Liver (tissue), 10 donors: ENCODE measurements at places on chromosomes 6 and 20.
A peak's percentile ranks its signal among the peaks of the same experiment; 100 is the strongest.

- DNase-seq, result no peak
Measured at GRCh38 chr6:112603726-112604125, 256.6 kb downstream of the RFPL4B start.

DNA sequence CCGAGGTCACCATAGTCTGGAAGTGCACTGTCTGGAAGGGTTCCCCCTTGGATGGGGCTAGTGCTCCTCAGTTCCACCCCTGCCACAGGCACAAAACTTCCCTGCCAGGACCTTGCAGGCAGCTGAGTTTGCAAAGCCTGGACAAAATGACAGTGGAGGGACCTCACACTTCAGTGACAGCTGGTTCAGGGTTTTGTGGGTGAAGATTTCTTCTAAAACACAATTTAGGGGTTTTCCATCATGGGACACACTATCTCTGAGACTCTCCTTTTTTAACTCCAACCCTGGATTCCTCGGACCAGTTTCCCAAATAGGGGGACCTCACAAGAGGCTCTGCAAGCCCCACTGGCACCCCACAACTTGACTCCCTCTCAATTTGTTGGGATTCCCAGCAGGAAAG is 33.6 kb upstream of the PREX1 start:
- DNase-seq, result no peak

DNA sequence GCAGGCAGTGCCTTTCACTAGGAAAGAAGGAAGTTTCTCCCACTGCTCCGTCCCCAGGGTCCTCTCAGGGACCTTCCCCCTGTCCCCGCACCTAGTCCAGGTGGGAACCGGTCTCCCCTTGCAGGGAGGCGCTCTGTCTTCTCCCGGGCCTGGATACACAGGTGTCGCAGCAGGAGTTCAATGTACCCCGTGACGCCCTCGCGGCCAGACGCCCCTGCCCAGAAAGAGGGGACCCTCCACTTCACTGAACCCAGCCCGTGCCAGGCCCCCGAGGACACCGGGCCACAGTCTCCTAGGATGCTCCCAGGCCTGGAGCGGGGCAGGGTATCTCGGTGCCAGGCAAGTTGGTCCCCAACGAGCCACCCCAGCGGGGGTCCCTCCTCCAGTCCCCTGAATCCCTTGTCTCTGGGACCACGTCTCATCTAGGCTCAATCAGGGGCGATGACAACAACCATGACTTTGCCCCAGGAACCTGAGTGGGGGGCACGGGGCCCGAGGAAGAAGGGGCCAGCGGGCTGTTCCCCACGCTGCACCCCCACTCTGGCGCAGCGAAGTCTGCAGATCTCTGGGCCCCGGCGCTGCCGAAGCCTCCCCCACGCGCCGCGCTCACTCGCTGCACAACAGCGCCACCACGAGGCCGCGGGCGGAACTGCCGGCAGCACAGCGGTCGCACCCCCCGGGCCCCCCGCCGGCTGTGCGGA is 103.0 kb downstream of the EDN3 start:
- DNase-seq, result peak; percentile 77

DNA sequence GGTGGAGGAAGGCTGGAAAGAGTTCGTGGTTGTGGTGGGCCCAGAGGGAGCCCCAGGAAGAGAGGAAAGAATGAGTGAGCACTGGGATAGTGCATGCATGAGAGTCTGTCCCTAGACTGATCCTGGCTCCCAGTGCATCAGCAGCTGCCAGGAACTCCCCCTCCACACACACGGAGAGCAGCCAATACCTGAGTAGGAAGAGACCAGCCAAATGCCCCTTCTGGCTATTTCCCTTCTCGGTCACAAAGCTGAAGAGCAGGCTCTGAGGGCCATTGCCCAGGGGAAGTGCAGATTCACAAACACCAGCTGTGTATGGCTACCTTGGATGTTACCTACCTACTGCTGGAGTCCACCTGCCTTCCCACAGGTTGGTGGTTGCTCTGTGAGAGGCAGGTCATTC is 45.1 kb downstream of the GABRR2 start:
- DNase-seq, result no peak

- peak; percentile 57 for DNase-seq
Measured at GRCh38 chr20:46757754-46758678, 48.6 kb downstream of the SLC2A10 start.

- no peak for DNase-seq
Measured at GRCh38 chr6:91464201-91464600, 877.3 kb upstream of the MAP3K7 start.

DNA sequence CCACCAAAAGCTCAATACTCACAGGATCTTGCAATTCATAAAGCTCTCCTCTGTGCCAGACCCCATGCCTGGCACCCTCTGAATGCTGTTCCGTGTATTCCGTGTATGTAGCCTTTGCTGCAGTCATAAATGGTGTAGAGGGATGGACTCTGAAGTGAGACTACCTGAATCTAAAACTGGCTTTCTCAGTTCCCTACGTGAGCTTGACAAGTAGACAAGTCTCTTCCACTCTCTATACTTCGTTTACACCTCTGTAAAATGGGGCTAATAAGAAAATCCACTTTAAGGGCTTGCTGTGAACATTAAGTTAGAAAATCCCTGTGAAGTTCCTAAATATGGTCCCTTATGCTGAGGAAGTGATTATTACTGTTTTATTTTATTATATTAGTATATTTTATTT is 31.5 kb downstream of the PPP1R16B start:
- DNase-seq, result no peak

DNA sequence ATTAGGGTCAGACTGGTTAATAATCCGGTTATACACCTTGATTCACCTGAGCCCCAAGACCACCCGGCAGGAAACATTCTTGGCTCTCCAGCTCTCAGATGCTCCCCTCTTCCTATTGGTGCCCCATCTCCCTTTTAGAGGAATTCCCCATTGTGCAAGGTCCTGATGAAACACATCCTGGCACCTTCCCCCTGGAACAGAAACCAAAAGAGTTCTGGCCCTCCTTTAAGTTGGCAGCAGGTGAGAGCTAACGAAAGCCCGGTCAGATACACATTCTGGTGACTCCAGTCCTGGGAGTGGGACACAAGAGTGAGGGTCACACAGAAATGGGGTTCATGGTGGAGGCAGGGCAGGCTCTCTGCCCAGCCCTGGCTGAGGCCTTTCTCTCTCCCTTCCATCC is 32.2 kb downstream of the RSPO4 start:
- DNase-seq, result no peak

DNA sequence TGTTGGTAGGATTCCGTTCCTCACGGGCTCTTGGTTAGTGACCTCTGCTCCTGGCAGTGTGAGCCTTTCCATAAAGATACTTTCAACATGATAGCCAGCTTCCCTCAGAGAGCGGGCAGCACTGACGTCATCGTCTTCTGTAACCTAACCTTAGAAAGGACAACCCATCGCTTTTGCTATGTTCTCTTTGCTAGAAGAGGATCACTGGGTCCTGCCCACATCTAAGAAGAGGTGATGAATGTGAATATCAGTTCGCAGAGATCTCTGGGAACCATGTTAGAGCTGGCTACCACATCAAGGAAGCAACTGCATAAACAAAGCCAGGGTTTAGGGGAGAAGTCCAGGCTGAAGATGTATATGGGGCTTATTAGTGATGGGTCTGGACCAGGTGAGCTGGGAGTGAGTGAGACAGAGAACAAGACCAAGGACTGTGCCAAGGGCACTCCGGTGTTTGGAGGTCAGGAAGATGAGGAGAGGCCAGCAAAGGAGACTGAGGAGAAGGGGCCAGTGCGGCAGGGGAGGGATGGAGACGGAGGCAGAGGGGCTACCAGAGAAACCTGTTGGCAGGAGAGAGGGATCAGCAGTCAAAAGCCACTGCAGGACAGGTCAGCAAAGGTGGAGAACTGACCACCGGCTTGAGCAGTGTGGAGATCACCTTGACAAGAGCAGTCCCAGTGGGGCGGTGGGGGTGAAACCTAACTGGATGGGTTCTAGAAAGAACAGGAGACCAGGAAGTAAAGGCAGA is 39.7 kb downstream of the PIM1 start:
- DNase-seq, result no peak

- peak; percentile 30 for DNase-seq
Measured at GRCh38 chr20:23162887-23163286, 76.8 kb upstream of the CD93 start.

- DNase-seq, result no peak
Measured at GRCh38 chr6:156839129-156839528, 62.0 kb downstream of the ARID1B start.

DNA sequence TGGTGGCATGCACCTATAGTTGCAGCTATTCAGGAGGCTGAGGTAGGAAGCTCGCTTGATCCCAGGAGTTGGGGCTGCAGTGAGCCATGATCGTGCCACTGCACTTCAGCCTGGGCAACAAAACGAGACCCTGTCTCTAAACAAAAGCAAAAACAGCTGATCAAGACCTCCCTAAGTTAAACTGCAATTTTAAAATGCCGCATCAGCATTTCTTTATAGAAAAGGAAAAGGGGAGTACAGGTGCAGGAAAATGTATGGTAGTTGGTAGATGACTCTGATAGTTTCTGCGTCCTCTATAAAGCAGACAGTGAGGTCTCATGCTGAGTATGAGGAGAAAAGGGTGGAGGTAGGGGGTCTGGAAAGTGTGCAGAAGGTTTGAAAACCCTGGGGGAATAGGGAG is 8.9 kb upstream of the TBCC start:
- no peak for DNase-seq

GRCh38 chr6:123802697-123803503 is 765 bp upstream of the NKAIN2 start:
- peak; percentile 78 for DNase-seq

- no peak for DNase-seq
Measured at GRCh38 chr6:169542491-169542890, 159.3 kb downstream of the WDR27 start.

GRCh38 chr6:163226836-163227485 is 187.6 kb upstream of the QKI start:
- DNase-seq, result no peak

GRCh38 chr20:37260923-37261322 is 691 bp downstream of the GHRH start:
- no peak for DNase-seq

DNA sequence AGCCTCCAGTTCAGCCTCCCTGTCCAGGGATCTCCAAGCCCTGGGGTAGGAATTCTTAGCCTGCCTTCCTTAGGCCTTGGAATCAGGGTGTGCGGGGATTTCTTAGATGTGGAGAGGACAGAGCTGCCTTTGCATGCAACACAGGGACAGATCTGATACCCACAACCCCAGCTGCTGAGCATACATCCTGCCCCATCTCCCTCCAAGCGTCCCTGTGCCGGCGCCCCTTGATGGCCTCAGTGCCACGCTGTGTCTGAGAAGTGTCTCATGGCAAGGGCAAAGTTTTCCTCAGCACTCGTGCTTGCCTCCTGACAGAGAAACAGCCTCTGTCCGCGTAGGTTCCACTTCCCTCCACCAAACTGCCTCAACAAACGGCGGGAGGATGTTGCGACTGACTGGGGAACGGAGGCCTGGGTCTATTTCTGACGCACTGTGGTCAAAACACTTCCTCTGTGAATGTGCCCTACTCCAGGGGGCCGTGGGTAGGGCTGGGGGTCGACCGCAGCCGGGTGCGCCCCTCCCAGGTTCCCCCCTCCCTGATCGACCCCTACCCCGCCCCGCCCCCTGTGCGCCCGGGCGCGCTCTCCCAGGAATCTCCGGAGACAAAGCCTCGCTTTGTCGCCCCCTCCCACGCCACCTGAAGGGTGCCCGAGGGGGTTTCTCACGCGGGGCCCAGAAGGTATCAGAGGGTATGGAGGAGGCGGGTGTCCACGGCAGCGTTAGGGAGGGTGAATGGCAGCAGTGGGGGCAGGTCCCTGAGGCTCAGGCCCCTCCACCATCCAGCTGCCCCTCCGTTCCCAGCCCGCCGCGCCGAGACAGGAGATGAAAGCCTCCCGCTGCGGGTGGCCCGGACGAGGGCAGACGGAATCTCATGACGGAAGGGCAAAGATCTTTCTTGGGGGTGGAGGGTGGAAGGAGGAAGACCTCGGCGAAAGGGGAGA is 806 bp downstream of the MICAL1 start:
- DNase-seq, result no peak

- DNase-seq, result peak; percentile 24
Measured at GRCh38 chr20:24694157-24694726, 224.8 kb downstream of the SYNDIG1 start.

DNA sequence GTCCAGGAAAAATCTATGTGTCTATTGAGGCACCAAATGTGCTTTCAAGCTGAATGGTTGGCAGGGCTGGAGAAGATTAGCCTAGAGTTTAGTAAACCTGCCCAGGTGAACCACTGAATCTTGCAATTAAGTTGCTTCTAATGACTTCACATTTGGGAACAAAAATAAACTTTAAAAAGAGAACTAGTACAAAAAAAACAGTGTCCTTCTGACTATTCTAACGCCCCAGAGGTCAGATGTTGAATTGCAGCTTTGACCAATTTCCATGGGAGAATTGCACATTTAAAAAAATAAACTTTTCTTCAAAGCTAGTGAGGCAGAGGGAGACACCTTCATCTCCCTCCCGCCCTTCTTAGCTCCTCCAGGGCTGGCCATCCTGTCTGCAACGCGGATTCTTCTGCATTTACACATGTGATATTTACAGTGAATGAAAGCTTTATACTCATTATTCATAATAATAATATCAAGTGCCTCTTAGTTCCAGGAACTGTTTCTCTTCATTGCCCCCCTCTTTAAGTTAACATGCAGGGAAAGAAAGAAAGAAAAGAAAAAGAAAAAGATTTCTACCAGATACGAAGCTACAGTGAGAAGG is 270.2 kb downstream of the SMOC2 start:
- no peak for DNase-seq

- no peak for DNase-seq
Measured at GRCh38 chr6:116682334-116682712, 1.3 kb downstream of the KPNA5 start.

GRCh38 chr6:39695447-39695846 is 29.8 kb downstream of the KIF6 start:
- no peak for DNase-seq

- DNase-seq, result no peak
Measured at GRCh38 chr6:4125933-4126864, 9.2 kb downstream of the ECI2 start.

DNA sequence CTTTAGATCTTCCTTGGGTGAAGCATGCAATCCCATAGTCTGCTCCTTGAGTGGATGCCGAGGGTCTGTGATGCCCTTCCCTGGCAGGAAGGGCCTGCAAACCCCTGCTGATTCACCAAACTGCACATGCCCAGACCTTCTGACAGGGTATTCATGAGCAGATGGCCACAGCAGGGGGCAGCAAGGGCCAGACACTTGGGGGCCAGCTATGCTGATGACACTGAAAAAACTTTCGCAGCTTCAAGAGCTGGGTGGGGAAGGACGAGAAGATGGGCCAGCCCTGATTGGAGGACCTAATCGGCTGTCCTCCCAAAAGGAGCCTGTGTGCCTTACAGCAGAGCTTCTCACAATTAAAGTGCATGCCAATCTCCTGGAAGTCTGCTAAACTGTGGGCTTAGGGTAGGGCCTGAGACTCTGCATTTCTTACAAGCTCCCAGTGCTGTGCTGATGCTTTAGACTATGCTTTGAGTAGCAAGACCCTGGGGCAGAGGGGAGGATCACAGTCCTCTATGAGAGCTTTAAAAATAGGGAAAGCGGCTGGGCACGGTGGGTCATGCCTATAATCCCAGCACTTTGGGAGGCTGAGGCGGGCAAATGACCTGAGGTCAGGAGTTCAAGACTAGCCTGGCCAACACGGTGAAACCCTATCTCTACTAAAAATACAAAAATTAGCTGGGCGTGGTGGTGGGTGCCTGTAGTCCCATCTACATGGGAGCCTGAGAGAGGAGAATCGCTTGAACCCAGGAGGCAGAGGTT is 15.2 kb upstream of the GDAP1L1 start:
- no peak for DNase-seq
